Spinal cord (tissue), 10 donors: ENCODE measurements at places on chromosomes 4 and X.
A peak's percentile ranks its signal among the peaks of the same experiment; 100 is the strongest.

DNA sequence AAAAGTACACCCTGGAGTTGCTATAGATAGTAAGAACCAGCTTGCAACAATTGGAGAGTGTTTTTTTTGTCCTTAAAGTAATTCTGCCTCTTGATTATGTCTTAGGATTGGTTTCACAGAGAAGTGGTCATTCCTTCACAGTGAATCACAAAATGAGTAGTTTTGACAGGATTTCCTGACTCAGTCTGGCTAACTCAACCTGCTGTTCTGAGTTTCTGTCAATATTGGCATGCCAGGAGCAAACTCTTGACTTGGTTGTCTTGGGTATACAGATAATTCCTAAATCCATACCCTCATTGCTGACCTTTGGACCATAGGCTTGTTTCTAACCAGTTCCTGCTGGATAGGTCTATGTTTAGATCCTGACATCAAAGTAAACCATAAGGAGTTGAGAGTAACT, 9.4 kb downstream of the FHIP1A start:
- DNase-seq, result no peak

DNA sequence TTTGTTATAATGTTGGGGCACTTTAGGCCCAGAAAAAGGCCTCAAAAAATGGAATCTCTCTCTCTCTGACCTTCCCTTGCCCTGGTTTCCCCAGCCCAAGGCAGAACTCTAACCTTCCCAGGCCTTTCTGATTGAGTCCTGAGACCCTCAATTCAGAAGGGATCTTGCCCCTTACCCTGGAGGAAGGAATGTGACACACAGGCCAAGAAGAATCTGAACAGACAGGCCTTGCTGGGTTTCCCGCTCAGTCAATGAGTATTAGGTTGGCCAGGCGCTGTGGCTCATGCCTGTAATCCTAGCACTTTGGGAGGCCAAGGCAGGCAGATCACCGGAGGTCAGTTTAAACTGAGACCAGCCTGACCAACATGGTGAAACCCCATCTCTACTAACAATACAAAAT, 27.6 kb downstream of the ELOVL6 start:
- no peak for DNase-seq

- no peak for DNase-seq
Measured at GRCh38 chr4:14100349-14100748, 472.8 kb upstream of the BOD1L1 start.

DNA sequence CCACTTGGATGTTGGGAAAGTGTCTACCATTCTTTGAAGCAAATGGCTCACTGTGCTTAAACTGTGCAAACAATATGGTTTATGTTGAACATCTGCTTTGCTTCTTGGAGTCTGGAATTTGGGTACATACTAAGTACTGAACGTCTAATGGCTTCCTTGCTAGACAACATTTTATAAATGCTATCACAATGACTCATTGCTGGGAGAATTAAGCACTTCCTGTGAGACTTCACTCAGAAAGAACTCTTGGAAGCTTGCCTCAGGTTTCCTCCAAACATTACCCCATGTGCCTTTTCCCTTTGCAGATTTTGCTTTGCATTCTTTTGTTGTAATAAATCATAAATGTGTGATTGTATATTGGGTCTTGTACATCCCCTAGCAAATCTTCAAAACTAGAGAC, 139.7 kb downstream of the PACRGL start:
- no peak for DNase-seq

GRCh38 chrX:72297953-72298730, 7.6 kb downstream of the CITED1 start:
- no peak for DNase-seq

DNA sequence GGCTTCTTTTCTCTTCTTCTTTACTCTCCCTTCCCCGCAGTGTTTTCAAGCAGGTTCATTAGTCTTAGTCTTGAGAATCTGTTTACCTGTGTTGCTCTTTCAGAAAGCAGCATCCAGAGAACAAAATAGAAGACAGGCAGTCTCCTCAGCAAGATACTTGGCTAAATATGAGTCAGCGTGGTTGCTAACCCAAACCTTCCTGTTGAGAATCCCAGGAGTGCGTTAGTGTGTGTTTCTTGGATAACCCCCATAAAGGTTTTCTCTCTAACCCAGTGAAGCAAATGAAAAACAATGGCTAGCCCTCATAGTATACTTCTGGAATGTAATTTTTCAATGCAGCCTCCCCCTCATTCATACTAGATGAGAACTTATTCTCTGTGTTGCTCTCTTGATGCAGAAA, 41.1 kb downstream of the BMPR1B start:
- no peak for DNase-seq

GRCh38 chr4:172985552-172985951, 183.1 kb upstream of the GALNT7 start:
- no peak for DNase-seq

DNA sequence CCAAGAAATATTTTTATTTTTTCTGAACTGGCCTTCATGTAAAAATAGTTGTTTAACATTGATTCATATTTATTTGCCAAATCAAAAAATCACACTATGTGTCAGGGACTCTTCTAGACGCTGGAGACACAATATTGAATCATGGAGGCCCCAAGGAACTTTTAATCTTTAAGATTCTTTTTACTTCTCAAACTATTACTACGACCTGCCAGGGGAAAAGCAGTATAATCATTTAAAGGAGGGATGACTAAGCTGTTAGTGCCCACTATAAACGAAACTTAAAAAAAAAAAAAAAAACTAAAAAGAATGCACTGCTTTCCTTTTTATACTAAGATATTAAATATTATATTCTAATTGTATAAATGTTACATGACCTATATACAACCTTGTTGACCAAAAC, 84.7 kb downstream of the PPA2 start:
- no peak for DNase-seq

DNA sequence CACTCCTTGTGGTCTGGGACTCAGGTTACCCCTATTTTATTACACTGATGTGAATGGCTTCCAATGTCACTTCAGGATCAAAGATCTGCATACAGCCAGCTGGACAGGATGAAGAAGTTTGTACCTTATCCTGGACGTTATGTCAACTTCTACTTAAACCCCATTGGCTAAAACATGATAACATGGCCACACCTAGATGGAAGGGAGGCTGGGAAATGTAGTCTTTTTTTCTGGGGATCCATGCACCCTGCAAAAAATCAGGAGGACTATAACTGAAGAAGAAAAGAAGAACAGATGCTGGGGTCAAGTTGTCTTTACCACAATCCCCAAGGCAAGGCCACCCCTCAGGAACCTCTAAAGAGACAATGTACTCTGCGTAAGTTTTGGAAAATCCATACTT, 459.2 kb downstream of the BCOR start:
- no peak for DNase-seq

DNA sequence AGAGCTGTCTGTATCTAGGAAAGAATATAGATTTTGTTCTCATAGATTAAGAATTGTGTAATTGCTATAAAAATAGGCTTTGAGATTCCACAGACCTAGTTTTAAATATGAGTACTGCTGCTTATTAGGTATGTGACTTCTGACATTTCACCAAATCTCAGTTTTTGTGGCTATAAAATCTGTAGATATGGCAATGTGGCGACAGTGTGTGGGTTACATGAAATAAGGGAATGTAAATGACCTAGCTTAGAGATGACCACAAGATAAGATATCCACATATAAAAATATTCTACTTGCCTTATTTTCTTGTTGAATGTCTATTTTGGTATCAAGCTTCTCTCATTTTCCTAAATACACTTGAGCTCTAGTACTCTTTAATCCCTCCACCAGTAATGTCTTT, 193.8 kb downstream of the UNC5C start:
- DNase-seq, result no peak

DNA sequence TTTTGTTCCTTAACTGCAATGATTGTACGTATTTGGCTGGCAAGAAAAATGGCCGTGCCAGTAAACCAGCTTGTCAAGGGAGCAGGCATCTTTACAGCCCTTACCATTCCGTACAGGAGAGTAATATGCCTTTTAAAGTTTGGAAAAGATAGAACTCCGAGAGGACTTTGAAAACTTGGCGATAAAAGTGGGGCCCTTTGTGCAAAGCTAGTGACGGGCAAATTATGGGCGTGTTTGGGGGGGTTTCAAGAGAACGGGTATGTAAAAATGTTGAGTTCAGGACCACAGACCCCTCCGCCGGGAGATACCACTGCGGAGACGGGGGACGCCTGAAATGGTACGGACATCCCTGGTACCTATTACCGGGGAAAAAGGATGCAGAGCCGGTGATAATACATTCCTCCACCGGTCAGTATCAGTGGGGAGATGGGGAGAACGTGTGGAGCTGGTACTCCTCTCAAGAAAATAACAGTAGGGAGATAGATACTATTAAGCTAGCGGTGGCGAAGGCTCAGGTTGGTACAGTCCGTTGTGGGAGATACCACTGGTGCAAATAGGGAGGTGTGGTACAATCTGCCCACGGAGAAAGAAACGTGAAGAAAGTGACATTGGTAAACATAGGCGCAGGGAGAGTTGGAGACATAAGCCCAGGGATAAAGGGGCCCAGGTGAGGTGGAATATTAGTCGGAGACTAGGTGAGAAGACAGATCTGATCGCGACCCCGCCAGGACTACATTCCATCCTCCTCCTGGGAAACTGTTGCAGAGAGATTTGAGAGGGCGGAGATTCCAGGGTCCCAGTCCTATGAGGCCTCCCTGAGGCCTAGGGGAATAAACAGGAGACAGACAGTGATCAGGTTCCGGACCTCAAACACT, 14.5 kb downstream of the SPACA5 start:
- DNase-seq, result peak; percentile 95

- no peak for DNase-seq
Measured at GRCh38 chr4:11116940-11117339, 311.8 kb downstream of the HS3ST1 start.

DNA sequence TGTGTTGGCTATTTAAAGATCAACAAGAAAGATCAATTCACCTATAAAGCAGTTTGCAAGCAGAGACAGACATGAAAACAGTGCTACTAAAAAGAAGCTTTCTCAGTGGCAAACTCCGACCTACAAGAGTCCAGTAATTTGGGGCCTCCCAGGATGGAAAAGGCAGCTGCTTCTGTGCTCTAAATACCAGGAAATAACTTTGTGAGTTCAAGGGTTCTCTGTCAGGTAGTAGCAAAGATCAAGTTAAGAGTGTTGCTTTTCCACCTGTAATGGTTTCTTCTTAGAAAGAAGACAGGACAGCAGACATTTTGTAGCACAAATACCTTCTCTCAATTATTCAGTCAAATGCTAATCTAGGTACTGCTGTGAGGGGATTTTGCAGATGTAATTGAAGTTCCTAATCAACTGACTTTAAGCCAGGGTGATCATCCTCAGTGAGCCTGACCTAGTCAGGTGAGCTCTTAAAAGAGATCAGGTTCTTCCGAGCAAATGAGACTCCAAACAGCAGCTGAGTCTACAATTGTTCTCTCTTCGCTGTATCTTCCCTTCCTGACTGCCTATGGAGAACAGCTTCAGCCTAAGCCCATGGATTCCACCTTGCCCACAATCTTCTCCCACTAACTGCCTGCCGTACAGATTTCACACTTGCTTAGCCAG, 13.5 kb downstream of the ANKRD17 start:
- no peak for DNase-seq

DNA sequence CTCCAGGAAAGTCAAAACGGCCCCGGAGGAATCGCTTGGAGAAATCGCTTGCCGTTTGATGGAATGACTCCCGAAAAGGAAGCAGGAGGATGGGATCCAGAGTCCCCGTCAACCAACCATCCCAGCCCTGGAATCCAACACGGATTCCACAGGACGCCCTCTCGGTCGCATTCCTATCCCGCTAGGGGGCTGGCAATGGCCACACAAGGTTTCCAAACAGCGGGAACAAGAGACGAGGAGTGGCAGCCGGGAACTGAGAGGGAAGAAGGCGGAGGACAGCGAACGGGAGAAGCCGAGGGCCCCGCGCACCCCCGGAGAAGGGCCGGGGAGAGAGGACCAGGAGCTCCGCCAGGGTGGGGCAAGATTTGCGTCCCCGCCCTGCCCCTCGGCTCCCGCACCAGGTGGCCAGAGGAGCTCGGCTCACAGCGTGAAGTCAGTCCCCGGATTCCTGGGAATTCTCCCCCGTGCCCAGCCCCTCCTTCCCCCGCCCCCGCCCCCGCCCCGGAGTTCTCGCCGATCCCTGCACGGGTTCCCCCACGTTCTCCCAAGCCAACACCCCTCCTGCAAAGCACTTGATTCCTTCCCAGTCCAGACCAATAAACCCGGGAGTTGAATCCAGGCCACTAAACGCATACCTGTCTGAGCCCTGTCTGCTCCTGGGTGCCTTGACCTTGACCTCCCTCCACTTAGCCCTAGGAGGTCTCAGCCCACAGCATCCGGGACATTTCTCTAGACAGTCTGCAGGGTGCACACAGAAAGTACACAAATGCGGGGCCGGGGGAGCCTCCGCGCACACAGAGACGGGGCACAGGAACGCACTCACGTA, 1.4 kb downstream of the PDZD4 start:
- peak; percentile 51 for DNase-seq

GRCh38 chrX:148612431-148612830, 112.0 kb downstream of the AFF2 start:
- no peak for DNase-seq

DNA sequence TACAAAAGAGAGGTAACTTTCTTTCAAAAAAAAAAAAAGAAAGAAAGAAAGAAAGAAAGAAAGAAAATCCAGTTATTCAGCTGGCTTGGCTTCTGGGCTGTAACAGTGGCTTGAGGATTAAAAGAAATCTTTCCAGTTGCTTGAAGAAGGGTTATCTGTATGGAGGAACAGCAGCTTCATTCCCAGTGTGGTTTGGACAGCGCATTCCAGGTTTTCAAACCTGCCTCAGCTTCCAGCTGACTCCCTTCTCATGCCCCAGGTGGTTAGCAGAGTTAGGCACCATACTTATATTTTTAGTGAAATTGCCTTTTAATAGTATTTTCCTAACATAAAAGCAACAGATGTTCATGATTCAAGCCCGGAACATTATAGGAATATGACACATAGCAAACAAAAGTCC, 48.6 kb downstream of the TMEM164 start:
- DNase-seq, result no peak
